Breast epithelium (tissue), 4 donors: ENCODE measurements at places on chromosomes 2 and 18. TPM values are rescaled to one million over a fixed set of nuclear protein-coding genes. Genes with fewer than 3 reads are reported as not detected.
A peak's percentile ranks its signal among the peaks of the same experiment; 100 is the strongest.

DNA sequence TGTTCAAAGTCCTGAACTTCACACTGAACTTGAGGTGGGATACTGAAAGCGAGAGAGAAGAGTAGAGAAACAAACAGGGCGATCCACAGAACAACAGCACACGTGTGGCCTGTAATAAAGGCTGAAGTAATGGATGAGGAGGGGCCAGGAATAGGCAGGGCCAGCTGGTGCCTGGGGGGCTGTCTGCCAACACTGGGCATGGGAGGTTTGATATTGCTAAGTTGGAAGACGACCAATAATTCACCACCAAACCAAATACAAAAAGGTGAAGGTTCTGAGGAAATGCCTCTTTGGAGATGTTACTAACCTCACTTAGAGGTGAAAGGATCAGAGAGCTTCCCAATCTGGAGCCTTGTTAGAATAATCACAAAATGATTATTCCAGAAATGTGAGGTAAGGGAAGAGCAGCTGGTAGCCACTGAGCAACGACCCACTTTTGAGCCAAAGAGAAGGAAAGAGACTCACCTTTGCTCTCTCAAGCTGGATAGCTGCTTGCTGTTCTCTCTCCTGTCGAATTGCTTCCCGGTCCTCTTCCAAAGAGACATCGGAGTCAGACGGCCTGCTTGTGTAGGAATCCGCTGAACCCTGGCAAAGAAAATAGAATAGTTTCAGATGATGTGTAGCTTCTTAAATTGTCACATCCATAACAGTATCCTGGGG is 54.7 kb upstream of the ARL5A start:
- DNase-seq, result no peak

The KLHL29 gene
- 14.7 TPM for total RNA-seq

DNA sequence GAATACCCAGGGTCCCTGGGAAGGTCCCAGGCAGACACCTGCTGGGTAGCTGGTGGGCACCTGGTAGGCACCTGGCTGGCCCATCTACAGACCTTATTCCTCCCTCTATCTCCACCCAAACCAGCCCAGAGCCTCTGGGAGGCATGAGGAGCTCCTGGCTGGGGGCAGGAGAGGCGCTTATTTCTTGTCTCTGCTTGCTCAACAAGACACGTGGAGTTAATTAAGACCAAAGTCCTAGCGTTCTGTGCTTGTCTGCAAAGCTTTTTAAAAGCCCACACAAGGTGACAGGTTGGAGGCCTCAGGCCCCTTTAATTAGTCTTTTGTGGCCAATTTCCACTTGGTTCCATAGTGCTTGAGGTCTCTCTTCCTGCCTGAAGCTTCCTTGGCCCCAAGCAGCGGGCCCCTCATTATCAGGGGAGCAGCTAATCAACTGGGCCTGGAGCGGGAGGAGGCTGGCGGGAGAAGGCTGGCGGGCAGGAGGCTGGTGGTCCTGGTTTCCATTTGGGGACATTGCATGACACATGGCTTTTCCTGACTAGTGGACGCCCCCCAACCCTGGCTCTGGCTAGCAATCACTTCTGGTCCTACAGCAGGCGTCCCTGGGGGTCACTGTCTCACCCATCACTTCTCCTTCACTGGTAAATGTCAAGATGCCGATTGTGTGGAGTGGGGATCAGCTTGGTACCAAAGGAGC is 65.4 kb upstream of the HDAC4 start:
- peak; percentile 47 for DNase-seq

The SLC25A52 gene
- not detected for total RNA-seq

DNA sequence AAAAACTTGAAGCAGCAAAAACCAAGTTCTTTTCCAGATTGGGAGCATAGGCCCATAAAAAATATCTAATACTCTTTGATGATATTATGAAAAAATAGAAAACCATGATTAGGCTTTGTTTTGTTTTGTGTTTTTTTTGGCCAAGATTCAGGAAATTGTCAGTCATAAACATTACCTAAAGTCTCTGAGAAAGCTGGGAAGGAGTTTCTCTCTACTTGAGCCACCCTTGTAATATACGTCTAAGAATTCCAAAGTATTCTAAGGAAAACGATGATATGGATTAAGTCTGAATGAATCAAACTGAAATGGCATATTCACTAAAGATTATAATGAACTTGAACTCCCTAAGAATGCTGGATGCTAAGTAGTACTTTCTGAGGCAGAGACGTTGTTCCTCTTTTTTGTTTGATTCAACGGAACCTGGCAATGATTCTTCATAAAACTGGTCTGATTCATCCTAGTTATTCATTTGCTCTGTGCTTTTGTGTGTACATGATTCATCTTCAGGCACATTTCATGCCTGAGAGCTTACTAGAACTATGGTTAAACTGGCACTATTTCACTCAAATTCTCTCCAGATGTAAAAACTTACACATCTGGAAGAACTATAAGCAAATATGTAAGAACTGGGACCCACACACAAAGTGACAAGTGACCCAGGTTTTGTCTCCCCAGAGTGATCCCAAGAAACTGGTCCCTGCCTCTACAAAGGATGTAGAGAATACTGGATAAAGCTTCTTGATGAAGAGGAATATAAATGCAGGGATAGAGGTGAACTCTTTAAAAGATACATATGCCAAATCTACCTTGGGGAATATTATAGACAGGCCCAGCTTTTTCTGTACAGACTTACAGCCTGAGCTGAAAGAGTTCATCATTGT is 159.7 kb downstream of the DOCK10 start:
- no peak for DNase-seq

The ZNF2 gene
- 8.2 TPM for total RNA-seq

The DSG1 gene
- 22.2 TPM for total RNA-seq

The ALPP gene
- not detected for total RNA-seq

The FIGN gene
- total RNA-seq, result 5.0 TPM

DNA sequence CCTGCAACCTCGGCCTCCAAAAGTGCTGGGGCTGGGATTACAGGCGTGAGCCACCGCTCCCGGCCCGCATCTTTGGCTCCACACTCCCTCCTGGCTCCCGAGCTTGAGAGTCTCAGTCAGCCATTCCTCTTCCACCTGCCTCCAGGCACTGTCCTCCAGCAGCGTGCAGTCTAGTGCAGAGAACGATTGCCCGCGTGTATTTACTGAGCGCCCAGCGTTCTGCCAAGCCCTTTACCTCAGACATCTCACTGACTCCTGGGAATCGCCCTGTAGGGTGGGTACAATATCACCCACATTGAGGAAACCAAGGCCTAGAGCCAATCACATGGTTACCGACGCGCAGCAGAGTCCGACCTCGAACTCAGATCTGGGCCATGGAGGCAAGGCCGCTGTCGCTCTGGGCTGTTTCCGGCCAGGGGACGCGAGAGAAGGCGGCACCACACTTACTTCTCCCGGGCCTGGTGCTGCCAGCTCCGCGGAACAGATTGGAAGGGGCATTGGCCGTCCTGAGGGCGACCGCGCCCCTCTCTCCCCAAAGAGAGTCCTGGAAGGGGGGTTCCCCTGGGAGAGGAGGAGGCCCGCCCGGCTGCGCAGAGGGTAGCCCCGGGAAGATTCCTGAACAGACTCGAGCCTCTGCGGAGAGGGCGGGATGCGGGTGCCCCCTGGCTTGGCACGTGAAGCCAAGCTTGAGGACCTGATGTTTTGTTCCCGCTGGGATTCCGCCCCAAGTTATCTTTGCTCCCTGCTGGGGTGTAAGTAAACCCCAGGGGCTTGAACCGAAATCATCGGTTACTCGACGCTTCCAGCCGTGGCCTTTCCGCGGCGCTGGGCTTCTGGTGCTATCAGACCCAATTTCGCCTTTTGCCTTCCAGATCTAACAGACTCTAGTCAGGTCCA is 5.2 kb upstream of the DLX2 start:
- no peak for DNase-seq

The SERPINB5 gene
- 17.4 TPM for total RNA-seq

- DNase-seq, result no peak
These were observed 91.2 kb downstream of the HDAC4 start for GRCh38 chr2:239309398-239310245.

The LYPD6 gene
- total RNA-seq, result 17.7 TPM

DNA sequence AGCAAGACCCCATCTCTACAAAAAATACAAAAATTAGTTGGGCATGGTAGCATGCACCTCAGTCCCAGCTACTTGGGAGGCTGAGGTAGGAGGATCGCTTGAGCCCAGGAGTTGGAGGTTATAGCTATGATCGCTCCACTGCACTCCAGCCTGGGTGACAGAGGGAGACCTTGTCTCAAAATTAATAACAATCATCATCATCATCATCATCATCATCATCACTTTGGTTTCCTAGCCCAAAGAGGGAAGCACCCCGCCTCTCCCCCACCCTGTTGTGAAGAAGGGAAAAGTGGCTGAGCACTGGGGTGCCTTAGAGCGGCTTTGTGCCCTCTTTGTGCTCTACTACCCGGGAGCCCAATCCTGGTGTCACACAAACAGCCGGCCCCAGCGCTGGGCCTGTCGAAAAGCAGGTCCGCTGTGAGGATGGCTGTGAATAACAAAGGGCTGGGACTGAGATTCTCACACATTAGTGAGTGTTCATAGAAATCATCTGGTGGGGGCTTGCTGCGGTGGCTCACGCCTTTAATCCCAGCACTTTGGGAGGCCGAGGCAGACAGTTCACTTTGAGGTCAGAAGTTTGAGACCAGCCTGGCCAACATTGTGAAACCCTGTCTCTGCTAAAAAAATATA is 42.6 kb upstream of the ASXL2 start:
- no peak for DNase-seq

- DNase-seq, result no peak
These were observed 13.2 kb downstream of the MFSD2B start for GRCh38 chr2:24022975-24023575.

GRCh38 chr2:15614545-15615300 is 23.1 kb downstream of the DDX1 start:
- no peak for DNase-seq

DNA sequence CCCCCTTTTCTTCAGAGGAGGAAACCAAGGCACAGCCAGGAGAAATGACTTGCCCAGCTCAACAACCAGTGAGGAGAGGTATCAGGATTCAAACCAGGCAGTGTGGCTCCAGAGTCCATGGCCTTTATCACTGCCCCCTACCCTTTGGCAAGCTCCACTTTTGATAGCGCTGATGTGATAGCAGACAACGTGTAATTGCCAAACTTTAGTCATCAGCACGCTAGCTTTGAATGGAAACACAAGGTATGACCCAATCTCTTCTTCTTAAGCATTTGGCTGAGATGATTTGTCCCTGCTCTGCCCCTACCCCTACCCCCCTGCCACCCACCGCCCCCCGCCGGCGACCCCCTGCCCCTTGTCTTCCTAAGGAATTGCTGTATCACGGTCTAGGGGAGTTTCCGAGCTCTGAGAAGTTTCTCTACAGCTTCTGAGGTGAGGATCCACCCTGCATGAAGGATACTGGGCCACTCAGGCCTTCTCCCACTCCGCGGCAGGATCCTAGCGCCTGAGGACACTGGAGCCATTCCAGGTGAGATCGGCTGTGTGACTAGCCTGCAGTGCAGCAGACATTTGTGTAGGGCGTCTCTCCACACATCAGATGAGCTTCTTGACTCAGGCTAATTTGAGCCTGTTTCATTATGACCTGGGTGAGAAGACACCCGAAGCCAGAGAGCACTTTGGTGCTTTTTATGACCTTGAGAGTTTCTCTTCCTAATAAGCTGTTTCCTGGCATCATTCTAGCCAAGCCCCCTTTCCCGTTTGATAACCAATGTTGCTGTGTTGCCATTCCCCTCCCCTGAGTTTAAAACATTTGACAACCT is 75.1 kb upstream of the MAP4K4 start:
- DNase-seq, result no peak

The CLEC4F gene
- 0.88 TPM for total RNA-seq

DNA sequence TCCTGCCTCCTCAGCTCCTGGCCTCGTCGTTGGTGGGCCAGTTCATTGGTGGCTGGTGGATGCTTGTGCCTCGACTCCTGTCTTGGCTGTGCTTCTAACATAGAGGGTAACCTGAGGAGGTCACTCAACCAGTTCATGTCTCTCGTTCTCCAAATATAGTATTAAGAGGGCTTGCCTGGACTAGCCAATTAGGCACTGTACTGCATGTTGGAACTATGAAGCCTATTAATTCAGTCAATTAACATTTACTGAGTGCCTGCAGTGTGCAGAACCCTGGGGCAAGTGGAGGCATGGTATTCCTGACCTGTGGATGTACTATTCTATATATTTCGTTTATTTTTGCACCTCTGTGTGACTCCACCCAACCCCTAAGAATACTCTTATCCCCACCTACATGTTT is 89.9 kb upstream of the PELI1 start:
- no peak for DNase-seq

DNA sequence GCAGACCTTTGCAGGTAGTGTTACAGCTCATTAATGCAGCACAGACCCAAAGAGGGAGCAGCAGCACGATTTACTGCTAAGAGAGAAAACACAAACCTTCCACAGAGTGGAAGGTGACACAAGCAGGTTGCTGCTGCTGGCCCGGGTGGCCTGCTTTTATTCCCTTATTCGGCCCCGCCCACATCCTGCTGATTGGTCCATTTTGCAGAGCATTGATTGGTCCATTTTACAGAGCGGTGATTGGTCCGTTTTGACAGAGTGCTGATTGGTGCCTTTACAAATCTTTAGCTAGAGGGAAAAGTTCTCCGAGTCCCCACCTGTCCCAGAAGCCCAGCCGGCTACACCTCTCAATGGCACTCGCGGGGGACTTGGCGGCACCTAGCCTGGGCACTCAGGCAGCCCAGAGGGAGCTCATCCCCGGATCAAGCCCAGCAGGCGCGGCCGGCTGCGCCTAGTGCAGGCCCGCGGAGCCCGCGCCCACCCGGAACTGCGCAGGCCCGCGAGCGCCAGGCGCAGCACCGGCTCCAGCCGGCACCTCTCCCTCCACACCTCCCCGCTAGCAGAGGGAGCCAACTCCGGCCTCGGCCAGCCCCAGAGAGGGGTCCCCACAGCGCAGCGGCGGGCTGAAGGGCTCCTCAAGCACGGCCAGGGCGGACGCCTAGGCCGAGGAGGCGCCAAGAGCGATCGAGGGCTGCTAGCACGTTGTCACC is 825.6 kb upstream of the HS6ST1 start:
- no peak for DNase-seq

The SMYD1 gene
- not detected for total RNA-seq

DNA sequence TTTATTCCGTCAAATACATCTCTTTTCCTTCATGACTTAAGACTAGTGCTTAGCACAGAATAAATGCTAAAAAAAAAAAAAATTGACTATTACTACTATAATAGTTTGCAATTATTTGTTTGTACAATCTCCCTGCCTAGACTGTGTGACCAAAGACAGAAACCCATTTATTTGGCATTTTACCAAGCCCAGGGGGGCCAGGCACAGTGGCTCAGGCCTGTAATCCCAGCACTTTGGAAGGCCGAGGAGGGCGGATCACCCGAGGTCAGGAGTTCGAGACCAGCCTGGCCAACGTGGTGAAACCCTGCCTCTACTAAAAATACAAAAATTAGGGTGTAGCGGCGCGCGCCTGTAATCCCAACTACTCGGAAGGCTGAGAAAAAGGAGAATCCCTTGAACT is 1.4 kb downstream of the ASB3 start:
- DNase-seq, result no peak

DNA sequence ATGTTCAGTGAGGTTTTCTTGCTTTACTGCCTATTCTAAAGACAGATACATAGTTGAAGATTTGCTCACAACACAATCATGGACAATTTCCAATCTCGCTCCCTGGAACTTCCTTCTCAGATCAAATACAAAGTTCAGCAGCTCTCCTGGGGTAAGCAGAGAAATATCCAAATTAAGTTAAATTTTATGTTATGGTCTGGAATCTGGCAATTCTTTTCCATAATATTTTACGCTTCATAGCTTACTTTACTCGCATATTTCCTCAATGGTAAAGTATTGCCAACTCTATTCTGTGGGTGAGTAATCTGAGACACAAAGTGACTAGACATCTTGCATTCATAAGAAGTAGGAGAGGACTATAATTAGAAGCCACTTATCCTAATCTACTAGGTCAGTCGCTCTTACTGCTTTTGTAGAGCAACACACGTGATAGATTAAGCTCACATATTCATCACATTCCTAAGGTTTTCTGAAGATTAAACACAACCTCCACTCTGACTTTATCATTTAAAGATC is 529.4 kb downstream of the CCDC85A start:
- no peak for DNase-seq
